T-helper 1 cell treated with Interleukin-12 subunit alpha and Interleukin-12 subunit beta and Interleukin-4 antibody, amounts not matched to agents 30 ng/mL and 1 ng/mL, for 36 hours (primary cell): ENCODE measurements at places on chromosomes 3 and 15. TPM values are rescaled to one million over a fixed set of nuclear protein-coding genes. Genes with fewer than 3 reads are reported as not detected.

Gene SCAPER
- total RNA-seq, result 26.1 and 27.5 TPM in 2 replicates

Gene ALPK3
- total RNA-seq, result 0.29 and 0.49 TPM in 2 replicates

Gene SKOR1
- 0.22 TPM in 2 replicates for total RNA-seq

Gene ZBED2
- 95.1 and 96.0 TPM in 2 replicates for total RNA-seq

Gene TGM4
- total RNA-seq, result not detected in 2 replicates

Gene GOLGA8T
- total RNA-seq, result 0.20 TPM in 1 of 2 replicates, not detected in the other

Gene INTS14
- 38.5 and 42.1 TPM in 2 replicates for total RNA-seq

Gene MYEF2
- 26.7 and 28.2 TPM in 2 replicates for total RNA-seq

Gene DNAH12
- 0.10 and 0.20 TPM in 2 replicates for total RNA-seq

Gene SLC2A2
- not detected in 2 replicates for total RNA-seq
